HEK293T (cell line): ENCODE measurements at places on chromosomes 16 and 17.

DNA sequence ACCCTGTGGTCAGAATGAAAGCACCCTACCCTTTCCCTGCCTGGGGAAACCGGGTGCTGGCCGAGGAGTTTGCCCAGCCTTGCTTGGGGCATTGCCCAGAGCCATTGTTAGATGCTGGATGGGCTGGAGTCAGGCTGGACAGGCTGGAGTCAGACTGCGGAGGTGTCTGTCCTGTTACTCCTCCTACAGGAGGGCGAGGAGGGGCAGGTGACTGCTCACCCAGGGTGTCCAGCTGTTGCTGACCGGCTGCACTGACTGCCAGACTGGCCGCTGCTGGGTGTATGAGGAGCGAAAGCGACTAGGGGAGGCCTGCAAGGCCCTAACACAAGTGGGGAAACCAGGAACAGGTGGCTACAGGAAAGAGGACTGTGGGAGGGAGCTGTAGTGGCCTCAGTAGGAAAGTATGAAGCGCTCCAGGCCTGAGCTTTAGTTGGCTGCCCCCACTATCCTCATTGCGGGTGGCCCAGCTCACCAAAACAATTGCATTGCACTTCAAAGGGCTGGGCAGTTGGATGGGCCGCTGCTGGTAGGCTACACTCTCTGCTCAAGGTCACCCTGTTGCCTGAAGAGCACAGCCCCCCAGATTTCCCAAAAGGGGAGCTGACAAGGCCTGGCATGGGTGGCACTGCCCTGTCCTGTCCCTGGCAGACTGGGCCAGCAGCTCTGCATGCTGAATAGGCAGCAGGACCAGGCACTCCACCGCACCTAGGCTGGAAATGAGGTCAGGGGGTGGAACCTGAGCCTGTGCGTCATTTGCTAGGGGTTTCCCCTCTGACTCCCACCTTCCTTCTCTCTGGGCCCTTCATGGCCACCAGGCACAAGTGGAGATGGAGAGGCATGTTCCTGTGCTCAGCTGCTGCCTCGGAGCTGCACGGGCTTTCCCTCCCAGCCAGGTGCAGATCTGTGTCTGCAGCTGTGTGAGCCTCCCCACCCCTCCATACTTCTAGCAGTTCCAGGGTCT, 18.4 kb downstream of the LDHD start:
- no peak for DNase-seq

- DNase-seq, result no peak
Observed at GRCh38 chr17:8954339-8954738, 11.2 kb downstream of the PIK3R5 start.

DNA sequence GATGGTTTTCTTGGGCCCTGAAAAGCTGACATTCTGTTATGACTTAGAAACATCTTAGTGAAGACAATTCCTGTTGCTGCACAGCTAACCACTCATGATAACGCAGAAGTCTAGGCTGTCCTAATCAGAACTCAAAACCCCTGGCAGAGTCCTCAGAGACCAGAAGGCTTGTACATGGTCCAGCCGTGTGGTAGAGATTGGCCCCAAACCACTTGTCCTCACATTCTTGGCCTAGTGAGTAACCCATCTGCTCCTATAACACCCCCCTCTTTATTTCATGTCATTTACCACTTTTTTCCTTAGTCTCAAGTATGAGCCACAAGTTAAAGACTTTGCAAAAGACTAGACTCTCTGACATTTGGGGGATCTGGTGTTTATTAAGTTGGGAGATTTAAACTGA, 116.5 kb upstream of the ADAMTS18 start:
- DNase-seq, result no peak

DNA sequence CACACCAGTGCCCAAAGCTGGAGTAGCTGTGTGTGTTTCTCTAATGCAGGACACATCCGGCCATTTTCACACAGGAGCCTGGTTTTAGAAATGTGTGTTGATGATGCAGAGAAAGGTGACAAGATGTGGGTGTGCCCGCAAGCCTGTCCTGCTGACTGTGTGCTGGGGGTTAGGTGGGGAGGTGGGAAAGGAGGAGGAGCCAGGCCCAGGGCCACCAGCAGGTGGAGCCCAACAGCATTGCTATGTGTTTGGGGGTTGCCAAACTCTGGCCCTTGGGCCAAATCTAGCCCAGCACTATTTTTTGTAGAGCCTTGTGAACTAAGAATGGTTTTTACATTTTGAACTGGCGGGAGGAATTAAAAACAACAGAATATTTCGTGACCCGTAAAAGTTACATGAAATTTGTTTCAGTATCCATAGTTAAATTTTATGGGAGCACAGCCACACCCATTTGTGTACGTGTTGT, 61.7 kb upstream of the LGALS9 start:
- DNase-seq, result peak; percentile 35

GRCh38 chr17:82939621-82940135, 99.9 kb upstream of the ZNF750 start:
- no peak for DNase-seq

GRCh38 chr17:73292031-73292531, 19.7 kb downstream of the CDC42EP4 start:
- no peak for DNase-seq

- DNase-seq, result no peak
Observed at GRCh38 chr17:61480414-61480807, 28.2 kb downstream of the TBX4 start.

DNA sequence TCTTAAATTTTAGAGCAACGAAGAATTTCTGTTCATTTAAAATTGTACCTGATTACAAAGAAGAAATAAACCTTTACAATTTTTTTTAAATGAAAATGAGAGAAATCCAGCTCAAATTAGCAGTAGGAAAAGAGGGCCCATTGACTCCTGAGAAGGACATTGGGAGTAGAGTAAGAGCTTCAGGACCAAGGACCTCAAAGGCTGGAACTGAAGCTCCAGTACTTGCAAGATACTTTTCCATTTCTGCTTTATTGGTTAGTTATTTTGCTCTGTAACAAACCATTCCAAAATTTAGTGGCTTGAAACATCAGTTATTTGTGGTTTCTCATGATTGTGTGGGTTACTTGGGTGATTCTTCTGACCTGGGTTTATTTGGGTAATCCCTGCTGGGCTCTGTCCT, 165.9 kb downstream of the PRKCB start:
- DNase-seq, result no peak

- peak; percentile 99 for DNase-seq
Observed at GRCh38 chr17:81911277-81911961, at the start of gene PCYT2. Gene PCYT2 (minus strand): TSS chr17:81911399. CDS start chr17:81911355, 44 bp downstream.

DNA sequence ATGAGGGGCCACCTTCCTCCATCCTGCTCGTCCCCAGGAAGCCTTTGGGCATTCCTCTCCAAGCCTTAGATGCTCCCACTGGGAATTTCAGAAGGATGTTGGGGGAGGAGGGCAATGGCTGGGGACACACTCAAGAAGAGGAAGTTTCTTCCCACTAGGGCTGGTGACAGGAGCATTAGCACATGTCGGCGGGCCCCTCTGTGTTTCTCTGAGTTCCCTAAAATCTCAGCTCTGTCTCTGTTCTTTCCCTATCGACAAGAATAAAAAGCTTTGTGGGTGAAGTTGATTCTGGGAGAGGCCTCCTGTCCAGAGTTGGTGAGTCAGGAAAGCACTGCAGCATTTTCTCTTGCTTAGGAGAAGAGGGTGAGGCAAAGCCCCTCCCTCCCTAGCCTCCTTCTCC, 19.7 kb upstream of the C17orf107 start:
- DNase-seq, result no peak

DNA sequence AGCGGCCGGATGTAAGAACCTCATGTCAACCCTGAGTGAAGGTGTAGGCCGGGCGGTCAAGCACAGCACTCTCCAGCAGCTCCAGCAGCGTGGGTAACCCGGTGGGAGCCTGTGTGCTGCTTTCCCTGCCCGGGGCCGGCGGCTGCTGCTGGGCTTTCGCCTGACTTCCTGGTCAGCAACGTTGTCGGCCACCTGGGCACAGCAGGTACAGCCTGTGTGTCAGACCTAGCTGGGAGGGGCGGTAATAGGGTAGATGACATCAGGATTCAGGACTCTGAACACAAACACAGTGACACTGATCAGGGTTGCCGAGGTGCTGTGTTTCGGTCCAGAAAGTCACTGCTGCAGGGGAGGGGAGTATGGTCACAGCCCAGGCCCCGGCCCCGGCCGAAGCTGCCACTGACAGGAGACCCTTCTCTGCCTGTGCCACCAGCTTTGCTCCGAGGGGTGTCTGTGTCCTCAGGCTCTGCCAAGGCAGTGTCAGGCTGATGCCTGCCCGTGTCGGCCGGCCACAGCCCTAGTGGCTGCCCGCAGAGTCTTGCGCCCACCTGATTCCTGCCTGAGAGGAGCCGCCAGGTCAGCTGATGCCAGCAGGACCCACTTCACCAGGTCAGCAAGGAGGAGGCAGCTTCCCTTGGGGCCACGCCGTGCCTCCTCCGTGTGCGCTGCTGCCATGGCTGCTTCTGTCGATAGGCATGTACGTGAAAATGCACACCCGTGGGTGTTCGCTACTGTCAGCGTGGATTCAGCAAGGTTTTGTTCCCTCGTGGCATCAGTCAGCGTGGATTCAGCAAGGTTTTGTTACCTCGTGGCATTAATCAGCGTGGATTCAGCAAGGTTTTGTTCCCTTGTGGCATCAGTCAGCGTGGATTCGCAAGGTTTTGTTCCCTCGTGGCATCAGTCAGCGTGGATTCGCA, 9.2 kb downstream of the RAB40C start:
- DNase-seq, result no peak

- DNase-seq, result no peak
Observed at GRCh38 chr17:50779747-50780353, 12.5 kb upstream of the ANKRD40CL start.

- DNase-seq, result peak; percentile 10
Observed at GRCh38 chr17:27038676-27039075, 255.2 kb upstream of the WSB1 start.

GRCh38 chr17:83173914-83174361, 94.5 kb downstream of the METRNL start:
- DNase-seq, result no peak

GRCh38 chr17:50153650-50154575, 3.4 kb upstream of the PPP1R9B start:
- DNase-seq, result no peak

- no peak for DNase-seq
Observed at GRCh38 chr17:15404106-15405057, 63.0 kb upstream of the TEKT3 start.

DNA sequence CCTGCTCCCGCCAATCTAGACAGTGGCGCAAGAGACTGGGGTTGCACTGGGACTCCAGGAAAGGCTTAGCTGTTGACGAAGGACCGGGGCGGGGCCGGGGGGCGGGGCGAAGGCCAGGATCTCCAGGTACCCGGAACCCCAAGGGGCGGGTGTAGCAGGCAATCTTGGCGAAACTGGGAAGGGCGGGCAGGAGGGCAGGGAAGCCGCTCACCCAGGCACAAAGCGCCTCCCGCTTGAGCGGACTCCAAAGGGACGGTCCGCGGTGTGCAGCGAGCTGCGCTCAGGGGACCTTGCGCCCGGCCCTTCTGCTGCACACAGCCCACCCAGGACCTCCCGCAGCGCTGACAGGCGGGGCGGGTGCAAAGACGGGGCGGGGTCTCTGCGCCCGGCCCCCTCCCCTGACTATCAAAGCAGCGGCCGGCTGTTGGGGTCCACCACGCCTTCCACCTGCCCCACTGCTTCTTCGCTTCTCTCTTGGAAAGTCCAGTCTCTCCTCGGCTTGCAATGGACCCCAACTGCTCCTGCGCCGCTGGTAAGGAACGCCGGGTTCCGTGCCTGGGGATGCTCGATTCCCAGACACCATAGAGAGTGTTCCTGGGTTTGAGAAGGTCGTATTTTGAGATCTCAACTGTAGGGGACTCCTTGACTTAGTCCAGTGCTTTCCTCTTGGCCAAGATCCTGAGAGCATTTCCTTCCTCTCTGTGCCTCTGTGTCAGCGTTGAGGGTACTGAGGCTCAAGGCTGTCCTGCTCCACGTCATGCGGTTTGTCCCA, at the start of gene MT1F:
MT1F (plus strand) TSS at position 405 of the 772 bp plus-strand sequence; CDS start at position 505, 100 bp downstream.
- DNase-seq, result peak; percentile 57

DNA sequence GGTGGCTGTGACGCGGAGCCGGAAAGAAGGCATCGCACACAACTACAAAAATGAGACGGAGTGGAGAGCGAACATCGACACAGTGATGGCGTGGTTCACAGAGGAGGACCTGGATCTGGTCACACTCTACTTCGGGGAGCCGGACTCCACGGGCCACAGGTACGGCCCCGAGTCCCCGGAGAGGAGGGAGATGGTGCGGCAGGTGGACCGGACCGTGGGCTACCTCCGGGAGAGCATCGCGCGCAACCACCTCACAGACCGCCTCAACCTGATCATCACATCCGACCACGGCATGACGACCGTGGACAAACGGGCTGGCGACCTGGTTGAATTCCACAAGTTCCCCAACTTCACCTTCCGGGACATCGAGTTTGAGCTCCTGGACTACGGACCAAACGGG, 4.4 kb downstream of the ENPP7 start:
- no peak for DNase-seq

DNA sequence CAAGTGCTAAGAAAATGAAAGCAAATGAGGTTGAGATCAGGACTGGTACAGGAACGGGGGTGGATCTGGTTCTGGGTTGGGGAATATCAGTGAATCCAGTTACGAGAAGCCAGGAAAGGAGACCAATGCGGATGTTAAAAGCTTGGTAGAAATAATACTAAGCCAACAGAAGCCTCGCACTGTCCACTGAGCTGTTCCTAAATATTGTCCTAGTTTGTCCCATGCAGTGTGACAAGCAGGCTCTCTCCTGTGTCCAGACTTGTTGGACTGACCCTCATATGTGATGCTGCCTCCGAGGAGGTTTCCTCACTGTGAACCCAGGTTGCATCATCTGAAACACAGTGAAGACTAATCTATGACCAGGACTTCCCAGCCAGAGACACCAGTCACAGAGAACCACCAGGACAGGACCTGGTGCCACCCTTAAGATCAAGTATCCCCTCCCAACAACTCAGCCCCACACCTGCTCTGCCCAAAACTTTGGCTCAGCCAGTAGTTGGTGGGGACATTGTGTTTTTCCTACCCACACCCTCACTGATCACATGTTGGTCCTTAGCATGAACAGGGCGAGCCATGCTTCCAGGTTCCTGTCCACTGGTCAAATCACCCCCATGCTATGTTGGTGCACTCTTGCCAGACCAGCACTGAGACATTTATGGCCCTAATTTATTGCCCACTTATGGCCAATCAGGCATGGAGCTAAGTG, 32.7 kb upstream of the SCNN1B start:
- no peak for DNase-seq

- DNase-seq, result no peak
Observed at GRCh38 chr16:70681382-70682238, 4.2 kb downstream of the MTSS2 start.

DNA sequence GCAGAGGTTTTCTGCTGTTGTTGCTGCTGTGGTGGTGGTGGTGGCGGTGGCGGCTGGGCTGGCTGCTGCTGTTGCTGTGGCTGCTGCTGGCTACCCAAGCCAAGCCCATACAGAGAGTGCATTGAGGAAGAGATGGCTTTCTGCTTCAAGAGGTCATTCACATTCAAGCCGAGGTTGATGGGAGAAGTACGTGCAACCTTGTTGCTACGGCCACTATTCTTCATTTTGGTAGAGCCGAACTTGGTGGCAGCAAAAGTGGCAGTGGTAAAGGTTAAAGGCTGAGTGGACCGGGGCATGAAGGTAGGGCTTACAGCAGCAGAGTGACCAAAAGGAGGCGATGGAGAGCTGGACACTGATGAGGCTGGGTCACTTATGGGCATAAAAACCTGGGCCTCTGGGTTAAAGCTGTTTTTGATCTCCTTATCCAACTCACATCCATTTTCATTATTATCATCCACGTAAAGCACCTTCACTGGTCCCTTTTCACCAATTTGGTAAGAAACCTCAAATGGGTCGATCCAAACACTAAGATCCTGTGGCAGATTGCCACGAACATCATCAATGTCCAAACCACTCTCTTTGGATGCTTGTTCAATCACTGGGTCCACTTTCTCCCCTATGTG, 2.8 kb downstream of the TOB1 start:
- DNase-seq, result peak; percentile 35

- no peak for DNase-seq
Observed at GRCh38 chr17:65472666-65473309, 88.7 kb downstream of the AXIN2 start.
